ENCODE measurements at places on chromosomes 11 and 22.
A peak's percentile ranks its signal among the peaks of the same experiment; 100 is the strongest.

- DNase-seq: peak; percentile 21
Measured at GRCh38 chr11:120632579-120632978, 121.0 kb downstream of the GRIK4 start.

GRCh38 chr11:17076517-17077239 is 789 bp downstream of the RPS13 start:
- DNase-seq: no peak

GRCh38 chr22:29073618-29074275 is 912 bp downstream of the KREMEN1 start:
- DNase-seq: peak; percentile 69

DNA sequence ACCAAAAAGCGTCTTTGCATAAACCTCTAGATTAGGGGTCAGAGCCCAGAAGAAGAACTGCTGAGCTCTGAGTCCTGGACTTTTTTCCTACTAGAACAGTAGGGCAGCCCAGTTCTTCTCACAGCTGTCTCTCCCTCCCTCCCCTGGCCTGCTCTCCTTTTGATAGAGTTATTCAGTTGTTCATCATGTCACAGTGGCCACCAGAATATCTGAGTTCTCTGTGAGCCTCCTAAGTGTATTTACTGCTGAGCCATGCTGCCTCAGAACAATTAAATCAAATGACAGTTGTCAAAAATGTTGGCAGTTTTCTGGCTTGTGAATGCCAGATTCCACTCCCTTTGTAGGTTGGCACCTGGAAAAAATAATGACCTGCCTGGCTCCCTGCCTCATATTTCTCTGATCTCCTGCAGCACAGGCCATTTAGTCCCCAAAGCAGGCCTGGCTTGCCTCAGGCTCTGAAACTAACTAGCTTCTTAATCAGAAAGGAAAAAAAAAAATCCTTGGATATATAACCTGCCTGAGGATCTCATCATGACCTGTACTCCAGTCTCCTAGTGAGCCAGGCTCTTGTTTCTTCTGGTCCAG is 377.4 kb upstream of the LARGE1 start:
- DNase-seq: no peak

DNA sequence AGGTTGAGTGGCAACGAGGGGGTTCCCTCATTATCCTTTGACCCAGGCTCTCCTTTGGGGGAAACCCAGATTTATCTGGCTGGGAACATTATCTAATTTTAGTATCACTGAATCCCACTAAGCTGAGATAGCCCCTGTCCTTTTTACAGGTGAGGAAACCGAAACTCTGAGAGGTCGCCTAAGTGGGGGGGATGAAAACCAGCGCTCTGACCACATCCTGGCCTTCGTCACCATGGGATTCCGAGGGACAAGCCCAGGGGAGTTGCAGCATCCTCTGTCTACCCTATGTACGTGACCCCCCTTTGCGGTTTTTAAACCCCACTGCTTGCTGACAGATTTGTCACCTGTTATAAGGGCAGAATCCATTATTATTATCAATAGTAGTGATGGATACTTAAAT is 61.0 kb downstream of the ISX start:
- no peak for DNase-seq

- DNase-seq: no peak
Measured at GRCh38 chr11:119904531-119905035, 175.6 kb upstream of the NECTIN1 start.

- no peak for DNase-seq
Measured at GRCh38 chr11:111047374-111047773, 198.2 kb upstream of the POU2AF2 start.

DNA sequence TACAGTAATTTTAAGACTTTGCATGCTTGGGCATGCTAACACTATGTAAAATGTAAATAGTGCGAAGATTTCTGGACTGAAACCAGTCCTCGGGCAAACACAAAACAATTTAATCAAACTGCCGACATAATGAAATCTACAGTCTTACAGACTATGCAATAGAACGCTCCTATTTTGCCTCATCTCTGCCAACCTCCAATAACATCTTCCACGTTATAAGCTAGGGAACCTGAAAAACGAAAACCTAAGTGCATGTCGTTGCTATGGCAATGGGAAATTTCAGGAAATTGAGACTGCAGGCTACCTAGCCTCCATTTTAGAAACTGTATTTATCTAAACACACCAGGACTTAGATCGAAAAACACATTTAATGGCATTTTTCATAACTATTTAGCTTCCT is 1.1 kb downstream of the CSTF3 start:
- DNase-seq: no peak

DNA sequence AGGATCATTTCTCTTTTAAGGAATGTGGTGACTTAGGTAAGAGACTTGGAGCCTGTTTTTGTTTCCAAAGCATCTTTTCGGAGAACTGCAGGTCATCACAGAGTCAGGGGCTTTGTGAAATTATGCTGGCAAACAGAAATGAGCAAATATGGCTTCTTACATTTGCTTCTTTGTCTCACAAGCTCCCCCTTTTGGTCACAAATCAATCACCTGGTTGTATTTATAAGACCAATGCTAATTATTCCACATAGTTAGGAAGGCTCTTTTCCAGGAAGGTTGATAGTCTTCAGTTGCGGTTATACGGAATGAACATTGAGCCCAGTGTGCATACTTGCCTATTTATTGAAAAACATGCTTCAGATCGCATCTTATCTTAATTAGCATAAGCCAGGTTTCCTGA is 34.6 kb upstream of the CEP126 start:
- DNase-seq: no peak

- DNase-seq: no peak
Measured at GRCh38 chr11:44915621-44916020, 35.1 kb downstream of the TP53I11 start.

DNA sequence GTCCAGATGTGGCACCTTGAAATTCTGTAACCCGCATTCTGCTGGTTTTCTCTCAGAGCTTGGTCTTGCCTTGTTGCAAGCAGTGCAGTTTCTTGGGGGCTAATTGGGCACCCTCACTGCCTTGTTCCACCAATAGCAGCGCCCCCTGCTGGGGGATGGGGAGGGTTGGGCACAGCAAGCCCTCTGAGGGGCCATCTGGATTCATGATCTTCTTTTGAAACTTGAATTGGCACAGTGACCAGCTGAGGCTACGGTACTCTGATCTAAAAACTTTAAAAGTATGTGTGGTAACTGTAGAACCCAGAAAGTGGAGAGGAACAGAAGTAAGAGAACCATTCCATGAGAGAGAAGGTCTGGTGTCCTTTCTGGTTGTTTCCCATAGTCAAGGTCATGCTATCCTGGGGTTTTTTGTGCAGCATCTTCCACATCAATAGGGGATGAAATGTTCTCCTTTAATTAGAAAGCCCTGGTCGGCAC is 64.2 kb downstream of the MED15 start:
- peak; percentile 72 for DNase-seq

GRCh38 chr11:107564877-107565218 is 687 bp downstream of the ALKBH8 start:
- no peak for DNase-seq

GRCh38 chr11:77191823-77192495 is 63.9 kb downstream of the MYO7A start:
- peak; percentile 88 for DNase-seq

GRCh38 chr22:35159343-35159742 is 93.4 kb downstream of the ISX start:
- no peak for DNase-seq

- peak; percentile 44 for DNase-seq
Measured at GRCh38 chr11:19311308-19312030, 70.7 kb upstream of the E2F8 start.

DNA sequence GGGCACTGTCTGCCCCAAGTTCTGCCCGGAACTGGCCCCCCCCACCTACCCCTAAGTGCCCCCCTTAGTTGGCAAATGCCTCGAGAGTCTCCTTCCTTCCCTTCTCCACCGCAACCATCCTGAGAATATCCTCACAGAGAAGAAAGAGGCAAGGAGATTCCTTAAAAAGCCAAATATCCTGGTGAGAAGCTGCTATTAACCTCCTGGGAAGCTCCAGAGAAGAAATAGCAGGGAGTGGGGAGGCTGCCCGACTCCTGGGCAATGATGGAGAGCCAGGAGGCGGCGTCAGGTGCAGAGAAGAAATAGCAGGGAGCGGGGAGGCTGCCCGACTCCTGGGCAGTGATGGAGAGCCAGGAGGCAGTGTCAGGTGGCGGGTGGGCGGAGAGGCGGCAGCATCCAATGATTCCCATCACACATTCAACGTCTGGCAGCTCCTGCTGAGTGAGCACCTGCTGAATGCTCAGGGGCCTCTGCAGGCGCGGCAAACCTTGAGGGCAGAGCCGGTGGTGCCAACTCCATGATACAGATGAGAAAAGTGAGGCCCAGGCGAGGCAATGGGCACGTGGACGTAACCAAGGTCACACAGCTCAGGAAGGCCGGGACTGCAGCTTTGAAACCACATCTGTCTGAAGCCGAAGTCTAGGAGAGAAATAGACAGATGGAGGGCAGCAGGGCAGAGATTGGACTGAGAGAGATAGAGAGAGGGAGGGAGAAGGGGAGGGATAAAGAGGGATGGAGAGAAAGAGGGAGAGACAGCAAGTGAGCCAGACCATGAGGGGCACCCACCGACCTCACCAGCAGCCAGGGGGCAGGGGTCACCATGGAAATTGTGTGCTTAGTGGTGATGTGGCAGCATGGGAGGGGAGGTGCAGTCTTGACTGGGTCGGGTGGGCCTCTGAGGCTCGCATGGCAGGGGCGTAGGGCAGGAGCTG is 58.3 kb downstream of the CYTH4 start:
- DNase-seq: no peak

DNA sequence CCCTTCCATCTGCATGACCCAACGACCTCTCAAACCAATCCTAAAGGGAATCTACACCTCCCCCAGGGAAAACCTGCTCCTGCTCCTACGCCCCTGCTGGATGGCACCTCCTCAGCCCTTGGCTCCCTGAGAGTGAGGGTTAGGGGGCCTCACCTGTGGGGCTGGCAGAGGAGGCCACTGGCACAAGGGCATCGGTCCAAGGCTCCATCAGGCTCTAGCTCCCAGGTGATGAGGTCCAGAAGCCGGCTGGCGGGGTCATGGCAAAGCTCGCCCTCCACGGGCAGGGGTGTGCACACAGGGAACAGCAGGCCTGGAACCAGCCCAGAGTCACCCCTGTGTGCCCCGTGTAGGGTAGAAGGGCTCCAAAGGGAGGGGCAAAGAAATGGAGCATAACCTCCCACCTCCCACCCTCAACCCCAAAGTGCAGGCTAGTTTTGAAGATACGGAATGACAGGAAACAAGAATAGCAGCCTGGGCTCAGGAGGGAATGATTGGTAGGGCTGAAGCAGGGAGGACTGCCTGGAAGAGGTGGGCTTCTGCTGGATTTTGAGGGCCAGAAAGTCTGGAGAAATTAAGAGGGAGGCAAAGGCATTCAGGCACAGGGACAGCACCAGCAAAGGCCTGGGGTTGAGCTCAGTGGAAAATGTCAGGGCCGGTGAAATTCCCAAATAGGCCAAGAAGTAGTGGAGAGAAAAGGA is 42.6 kb downstream of the DKK3 start:
- no peak for DNase-seq

DNA sequence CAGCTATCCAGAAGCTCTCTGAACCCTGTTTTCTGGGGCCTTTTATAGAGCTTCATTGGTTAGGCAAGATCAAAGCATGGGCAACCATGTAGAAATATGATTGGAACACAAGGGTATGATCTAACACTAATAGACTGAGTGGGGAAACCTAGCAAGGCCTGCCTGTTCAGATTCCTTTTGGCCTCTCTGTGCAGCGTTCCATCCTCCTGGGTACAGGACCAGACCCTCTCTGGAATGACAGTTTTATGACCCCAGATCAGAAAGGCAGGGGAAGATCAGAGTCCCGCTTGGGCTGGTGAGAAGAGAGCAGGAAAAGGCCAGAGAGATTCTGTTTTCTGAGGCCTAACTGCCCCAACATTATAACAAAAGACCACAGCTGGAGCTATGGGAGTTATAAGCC is 36.7 kb upstream of the VWA5A start:
- DNase-seq: no peak

GRCh38 chr22:49551446-49551845 is 276.2 kb downstream of the BRD1 start:
- DNase-seq: no peak

- DNase-seq: no peak
Measured at GRCh38 chr11:6480299-6480914, 724 bp downstream of the ARFIP2 start.

GRCh38 chr22:35928285-35928798 is 100.3 kb downstream of the RBFOX2 start:
- no peak for DNase-seq

DNA sequence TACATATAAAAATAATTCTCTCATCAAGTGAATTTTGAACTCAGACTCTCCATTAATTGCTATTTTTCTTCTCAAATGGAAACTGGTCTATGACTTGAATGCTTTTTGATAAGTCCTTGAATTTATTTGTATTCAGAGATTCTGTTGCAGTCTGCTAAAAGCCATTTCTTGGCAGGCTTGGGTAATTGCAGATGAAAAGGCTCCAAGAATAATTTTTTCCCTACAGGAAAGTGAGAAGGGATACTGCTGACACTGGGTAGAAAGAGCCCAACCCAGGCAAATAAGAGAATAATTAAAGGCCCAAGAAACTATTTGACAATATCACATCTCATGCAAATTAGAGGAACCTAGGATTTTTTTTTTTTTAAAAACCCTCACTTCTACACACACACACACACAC is 246.5 kb upstream of the DDI1 start:
- DNase-seq: no peak

DNA sequence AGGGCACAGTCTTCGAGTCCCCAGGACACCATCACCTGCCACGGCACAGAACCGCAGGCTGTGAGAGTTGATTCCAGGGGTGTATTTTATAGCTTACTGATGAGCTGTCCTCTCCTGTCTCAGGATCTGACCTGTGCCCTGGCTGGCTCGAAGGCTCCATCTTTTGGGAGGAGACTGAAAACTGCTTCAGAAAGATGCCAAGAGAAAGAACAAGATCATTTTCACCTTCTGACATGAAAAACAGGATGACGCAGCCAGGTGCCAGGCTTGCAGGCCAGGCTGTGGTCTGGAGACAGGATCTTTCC is 2.2 kb downstream of the MRGPRD start:
- no peak for DNase-seq

GRCh38 chr11:124917115-124917637 is 1.9 kb upstream of the HEPN1 start:
- no peak for DNase-seq

DNA sequence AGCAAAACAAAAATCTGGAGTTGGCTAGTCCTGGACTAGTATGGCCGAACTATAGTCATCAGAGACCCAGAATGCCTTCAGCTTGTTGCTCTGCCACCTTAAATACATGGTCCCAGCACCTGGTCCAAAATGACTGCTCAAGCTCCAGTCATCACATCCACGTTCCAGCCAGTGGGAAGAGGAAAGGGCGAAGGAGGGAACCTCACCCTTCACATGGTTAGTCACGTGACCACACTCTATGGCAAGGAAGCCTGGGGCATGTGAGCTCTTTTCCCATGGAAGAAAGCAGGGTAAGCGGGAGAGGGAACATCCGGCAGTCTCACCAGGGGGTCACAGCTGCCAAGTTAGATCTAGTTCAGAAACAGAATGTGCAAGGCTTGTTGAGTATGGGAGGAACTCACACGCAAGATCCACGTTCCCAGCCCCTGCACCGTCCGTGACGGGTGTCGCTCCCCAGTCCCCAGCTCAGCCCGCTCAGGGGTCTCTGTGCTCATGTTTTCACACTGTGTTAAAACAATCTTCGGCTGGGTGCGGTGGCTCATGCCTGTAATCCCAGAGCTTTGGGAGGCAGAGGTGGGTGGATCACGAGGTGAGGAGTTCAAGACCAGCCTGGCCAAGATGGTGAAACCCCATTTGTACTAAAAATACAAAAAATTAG is 1.9 kb upstream of the ANO9 start:
- no peak for DNase-seq

All from HuH-7 (cell line).